Dermis blood vessel endothelial cell (primary cell): ENCODE measurements at places on chromosomes 12 and 14. TPM values are rescaled to one million over a fixed set of nuclear protein-coding genes. Genes with fewer than 3 reads are reported as not detected.

The RFLNA gene
- under 0.01 and 0.19 TPM in 2 replicates for total RNA-seq

The SDR9C7 gene
- not detected in 2 replicates for total RNA-seq

The MUCL1 gene
- total RNA-seq = not detected in 2 replicates

The DDX23 gene
- total RNA-seq = 115 and 124 TPM in 2 replicates

The ASB8 gene
- total RNA-seq = 18.2 and 24.0 TPM in 2 replicates

The AICDA gene
- total RNA-seq = not detected in 2 replicates

The LUM gene
- under 0.01 and 0.65 TPM in 2 replicates for total RNA-seq

The PIGH gene
- 10.9 and 11.7 TPM in 2 replicates for total RNA-seq

The PRH2 gene
- total RNA-seq = not detected in 2 replicates

The KRT85 gene
- total RNA-seq = not detected in 2 replicates

The OASL gene
- total RNA-seq = 0.34 and 0.74 TPM in 2 replicates

DNA sequence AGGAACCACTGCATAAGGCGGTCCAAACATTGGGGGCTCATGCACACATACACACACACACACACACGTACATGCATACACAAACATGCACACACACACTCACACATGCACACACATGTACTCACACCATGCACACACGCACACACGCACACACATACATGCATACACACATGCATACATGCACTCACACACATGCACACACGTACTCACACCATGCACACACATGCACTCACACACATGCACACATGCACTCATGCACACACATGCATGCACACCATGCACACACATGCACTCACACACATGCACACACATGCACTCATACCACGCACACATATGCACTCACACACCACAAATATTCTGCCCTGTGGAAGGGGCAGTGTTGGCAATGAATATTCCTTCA is 22.1 kb downstream of the OAS2 start:
- no peak for DNase-seq

DNA sequence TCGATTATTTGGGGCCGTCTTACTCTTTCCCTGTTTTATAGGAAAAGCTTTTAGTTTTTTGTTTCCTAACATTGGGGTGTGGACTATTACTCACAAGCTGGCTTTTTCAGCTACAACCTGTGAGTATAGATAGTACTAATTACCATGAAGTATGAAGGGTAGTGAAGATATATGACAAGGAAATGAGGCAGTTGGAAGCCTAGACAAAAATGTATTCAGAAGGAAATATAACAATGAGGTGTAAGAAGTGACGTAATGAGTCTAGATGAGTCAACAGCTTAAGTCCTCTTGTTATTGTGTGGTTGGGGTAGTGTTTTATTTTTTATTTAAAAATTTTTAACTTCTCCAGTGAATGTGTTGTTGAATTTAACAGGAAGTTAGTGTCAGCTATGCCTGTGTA is 804.5 kb downstream of the NRXN3 start:
- DNase-seq = peak; percentile 92

GRCh38 chr14:33218026-33218425 is 279.3 kb downstream of the NPAS3 start:
- DNase-seq = no peak

DNA sequence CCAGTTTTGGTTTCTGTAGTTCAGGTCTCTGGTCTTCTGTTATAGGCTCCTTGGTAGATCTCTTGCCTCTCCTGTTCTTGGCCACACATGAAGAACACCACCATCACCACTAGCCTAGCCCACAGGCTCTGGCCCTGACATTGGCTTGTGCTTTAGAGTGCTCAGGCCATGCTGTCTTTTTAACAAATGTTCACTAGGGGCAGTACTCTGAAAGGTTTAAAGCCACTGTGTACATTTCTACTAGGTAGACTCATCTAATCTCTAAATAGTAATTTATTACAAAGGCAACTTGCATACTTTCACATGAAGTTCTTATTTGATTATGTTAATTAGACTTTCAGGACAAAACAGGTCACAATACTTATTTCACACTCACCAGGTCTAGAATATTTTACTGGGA is 38.3 kb downstream of the PDE6H start:
- no peak for DNase-seq

DNA sequence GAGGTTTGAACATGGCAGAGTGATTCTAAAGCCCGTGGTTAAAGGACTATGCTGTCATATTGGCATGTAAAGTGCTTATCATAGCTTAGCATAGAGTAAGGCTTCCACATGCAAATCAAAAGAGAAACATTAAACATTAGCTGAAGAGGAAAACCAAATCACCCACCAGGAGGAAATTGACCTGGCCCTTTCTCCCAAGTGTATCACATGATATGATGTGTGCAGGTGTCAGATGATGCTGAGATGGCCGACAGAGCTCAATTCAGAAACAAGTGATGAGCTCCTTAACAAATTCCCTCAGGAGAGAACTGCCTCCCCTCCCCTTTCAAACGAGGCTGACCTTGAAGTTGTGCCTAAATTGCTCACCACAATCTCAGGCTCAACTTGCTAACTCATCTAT is 217.1 kb upstream of the BTG1 start:
- no peak for DNase-seq

GRCh38 chr12:21324551-21324950 is 10.2 kb downstream of the SLCO1A2 start:
- DNase-seq = no peak

- DNase-seq = peak; percentile 91
Measured at GRCh38 chr12:96194971-96195844, 1.0 kb downstream of the ELK3 start.

DNA sequence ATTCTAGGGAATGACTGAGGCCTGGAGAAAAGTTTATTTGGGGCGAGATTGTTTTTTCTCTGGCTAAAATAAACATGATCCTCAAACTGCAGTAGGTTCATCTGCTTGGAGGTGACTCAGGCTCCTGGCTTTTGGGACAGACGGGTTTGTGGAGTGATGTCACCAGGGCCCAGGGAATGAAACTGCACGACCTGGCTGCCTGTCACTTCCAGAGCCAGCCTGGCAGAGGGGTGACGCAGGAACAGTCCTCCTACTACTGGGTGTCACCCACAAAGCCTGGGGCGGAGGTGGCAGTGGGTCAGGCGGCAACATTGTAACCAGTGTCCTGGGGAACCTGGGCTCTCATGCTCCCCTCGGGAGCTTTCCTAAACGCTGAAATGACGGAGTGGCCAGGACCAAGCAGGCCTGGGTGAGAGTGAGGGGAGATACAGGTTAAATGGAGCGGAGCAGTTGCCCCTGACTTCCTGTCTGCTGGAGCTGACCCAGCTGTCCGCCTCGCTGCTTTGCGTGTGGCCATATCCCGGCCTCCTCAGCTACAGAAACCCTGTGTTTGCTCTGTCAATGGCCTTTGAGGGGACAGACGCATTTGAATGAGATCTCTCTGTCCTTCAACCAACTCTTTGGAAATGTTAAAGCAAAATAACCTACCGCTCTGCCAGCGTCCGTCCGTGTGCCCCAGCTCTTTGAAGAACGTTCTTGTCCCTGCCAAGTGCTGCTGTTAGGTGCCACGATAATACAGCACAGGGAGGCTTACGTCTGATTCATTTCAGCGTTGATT is 6.5 kb downstream of the HIP1R start:
- DNase-seq = no peak
